ENCODE measurements at places on chromosomes 1 and 21.

DNA sequence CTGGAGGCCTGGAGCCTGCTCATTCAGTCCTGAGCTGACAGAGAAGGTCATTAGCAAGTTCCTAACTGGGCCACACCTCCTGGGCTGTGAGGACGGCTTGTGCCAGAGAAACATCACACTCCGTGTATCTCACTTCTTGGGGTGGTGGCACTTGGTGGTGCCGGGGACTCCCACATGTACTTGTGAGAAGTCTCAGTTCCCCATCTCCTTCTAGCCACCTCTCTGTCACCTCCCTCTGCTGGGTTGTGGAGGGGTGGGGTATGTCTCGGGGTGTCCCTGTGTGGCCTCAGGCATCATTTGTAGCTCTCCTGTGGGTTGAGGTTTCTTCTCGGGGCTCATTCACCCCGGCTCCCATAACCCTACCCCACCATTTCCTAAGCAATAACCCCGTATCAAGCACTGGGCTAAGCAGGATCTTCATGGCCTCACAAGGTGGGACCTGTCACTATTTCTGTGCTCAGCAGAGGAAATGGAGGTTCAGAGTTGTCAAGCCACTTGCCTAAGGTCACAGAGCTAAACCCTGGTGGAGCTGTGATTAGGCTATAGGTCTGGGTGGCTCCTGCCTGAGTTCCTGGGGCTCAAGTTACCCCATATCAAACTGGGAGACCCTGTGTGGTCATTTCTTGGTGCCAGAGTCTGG is 62.5 kb downstream of the UBIAD1 start:
- DNase-seq, result no peak

DNA sequence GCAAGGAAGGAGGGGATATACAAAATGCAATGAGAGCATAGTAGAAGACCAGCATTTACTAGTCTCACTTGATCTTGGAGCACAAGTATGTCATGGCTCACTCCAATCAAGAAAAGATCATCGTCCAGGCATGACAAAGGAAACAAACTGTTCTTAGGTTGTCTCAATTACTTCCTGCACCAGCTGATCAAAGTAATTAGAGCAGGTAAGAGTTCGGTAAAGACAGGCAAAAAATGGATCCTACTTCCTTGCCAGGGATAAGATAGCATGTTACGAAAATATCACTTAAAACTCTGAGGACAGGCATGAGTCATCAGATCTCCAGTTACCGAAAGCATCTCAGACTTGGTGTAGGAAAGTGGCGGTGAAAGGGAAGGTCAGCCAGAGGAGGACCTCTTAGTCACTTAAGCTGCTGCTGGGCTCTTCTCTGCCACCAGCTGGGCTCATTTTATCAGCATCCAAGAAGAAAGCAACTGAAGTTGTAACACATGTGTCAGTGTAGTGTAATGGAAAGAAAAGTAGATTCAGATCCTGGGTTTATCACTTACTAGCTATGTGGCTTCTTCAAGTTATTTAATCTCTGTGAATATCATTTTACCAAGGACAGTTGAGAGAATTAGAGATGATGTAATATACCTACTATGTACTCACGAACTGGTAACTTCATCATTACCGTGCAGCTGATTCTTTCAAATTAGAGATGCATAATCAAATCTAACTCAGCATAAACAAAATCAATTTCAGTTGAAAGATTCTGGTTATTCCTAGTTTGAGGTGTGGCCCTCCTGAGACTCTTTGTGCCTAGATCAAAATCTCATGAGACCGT is 46.8 kb downstream of the XCL1 start:
- DNase-seq, result no peak

DNA sequence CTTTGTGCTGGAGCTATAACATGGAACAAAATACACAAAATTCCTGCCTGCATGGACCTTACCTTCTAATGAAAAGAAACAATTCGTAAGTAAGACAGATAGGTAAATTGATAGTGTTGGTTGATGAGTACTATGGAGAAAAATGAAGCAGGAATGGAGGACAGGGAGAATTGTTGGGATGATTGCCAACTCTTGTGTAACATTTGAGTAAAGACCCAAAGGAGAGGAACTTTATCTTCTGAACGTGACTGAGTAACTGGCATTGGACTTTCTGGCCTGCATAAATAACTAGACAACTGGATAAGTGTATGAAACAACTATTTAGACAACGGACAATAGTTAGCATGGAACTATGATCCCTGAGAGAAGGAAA is 6.8 kb upstream of the EFCAB14 start:
- DNase-seq, result no peak

DNA sequence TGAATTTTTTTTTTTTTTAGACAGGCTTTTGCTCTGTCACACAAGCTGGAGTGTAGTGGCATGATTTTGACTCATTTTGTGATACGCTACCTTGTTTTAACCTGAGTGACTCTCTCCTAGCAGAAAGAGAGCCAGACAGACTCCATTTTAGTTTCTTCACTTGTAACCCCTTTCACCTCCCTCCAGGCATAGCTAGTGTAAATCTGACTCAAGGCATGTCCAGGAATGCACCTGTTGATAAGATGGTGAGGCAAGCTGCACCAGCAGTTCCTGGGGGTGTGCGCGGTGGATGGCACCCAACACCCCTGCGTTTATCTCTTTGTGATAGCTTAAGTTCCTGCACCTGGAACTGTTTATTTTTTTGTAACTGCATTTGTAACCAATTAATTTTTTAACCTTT is 4.7 kb upstream of the PHACTR4 start:
- DNase-seq, result no peak

- peak; percentile 63 for DNase-seq
Observed at GRCh38 chr1:16112596-16113555, 39.4 kb upstream of the FAM131C start.

DNA sequence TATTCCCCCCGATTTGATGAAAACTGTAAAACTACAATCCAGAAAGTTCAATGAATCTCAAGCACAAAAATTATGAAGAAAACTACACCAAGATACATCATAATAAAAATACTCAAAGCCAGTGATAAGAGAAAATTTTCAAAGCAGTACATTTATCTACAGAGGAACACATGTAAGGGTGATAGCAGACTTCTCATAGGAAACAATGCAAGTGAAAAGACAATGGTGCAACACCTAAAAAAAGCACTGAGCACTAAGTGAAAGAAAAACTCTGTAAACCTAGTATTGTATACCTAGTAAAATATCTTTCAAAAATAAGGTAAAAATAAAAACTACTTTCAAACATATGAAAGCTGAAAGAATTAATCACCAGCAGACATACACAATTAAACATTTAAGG is 76.1 kb upstream of the IRF2BP2 start:
- DNase-seq, result no peak

DNA sequence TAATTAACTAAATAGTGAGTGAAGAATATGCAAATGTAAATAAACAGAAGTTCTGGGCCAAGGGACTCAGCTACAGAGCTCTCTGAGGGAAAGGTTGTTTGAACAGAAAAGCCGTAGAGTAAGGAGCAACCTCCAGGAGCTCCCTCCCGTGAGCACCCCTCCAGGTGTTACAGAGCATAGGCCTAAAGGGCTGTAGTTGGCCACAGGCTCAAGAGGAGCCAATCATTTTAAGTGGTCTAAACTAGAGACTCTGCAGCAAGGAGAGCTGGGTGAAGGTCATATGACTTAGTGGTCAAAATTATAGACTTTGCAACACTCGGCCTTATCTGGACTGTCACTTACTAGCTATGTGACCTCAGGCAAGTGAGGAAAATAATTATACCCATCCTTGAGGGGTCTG is 19.1 kb upstream of the RXRG start:
- no peak for DNase-seq

GRCh38 chr1:230153641-230154296 is 86.7 kb downstream of the GALNT2 start:
- DNase-seq, result no peak

- no peak for DNase-seq
Observed at GRCh38 chr21:32406405-32406804, 6.1 kb upstream of the EVA1C start.
